NT2/D1 (cell line): ENCODE measurements at places on chromosomes 13 and 19.

DNA sequence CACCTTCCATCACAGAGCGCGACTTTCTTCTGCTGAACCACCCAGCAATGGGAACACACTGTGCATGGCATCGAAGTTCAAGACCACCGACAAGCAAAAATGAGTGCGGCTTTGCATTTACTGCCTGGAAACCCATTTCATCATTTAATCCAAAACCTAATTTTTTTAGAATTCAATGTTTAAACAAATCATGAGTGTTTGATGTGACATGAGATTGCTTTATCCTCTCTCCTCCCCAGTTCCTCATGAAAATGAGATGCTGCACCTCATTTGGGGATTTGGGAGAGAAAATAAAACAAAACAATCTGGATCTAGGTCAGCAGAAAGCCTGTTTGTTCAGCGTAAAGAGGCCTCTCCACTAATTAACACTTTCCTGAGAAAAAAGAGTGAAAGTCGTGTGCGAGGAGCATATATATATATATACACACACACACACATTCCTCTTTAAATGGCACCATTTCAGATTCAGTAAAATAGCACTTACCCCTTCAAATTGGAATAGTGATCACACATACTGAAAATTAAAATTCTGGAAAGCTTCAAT, 126.2 kb downstream of the DCT start:
- no peak for DNase-seq

DNA sequence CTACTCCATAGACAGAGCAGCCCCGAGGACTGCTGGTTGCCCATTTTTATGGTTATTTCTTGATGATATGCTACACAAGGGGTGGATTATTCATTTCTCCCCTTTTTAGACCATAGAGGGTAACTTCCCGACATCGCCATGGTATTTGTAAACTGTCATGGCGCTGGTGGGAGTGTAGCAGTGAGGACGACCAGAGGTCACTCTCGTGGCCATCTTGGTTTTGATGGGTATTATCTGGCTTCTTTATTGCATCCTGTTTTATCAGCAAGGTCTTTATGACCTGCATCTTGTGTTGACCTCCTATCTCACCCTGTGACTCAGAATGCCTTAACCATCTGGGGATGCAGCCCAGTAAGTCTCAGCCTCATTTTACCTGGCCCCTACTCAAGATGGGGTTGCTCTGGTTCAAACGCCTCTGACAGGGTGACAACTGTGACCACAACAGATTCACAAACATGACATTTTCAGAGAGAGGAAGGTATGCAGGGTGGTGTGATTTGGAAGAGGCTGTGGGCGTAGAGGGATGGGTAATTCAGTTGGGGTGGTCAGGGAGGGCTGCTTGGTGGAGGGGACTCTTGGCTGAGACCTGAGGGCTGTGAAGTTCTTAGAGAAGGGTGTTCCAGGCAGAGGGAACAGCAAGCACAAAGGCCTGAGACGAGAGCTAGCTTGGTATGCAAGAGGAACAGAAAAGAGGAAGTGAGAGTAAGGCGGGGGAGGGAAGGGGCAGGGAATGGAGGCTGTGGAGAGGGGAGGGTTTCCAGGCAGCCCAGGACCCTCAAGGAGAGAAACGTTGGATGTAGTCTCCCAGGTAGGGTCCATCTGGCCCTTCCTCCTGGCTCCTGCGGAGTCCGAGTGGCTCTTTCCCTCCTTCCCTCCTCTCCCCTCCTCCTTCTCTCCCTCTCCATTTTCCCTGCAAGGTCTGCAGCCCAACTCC, 23.5 kb downstream of the FAM187B start:
- no peak for DNase-seq

DNA sequence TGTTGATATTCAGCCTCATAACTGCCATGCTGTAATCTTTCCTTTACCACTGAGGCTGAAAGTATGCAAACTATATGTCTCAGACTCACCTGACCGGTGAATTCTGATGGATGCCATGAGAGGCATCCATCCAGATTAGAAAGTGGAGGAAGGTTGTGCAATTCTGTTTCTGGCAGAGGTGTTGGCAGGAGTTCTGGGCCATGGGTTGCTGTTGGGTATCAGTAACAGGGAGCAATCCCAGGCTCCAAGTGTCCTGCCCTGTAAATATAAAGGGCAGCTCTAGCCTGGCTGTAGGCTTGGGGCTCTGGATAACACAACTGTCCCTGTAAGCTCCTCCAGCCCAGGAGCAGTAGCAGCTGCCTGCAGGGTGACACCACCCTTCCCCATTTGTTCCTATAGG, 77.4 kb upstream of the ABCC4 start:
- DNase-seq = no peak

DNA sequence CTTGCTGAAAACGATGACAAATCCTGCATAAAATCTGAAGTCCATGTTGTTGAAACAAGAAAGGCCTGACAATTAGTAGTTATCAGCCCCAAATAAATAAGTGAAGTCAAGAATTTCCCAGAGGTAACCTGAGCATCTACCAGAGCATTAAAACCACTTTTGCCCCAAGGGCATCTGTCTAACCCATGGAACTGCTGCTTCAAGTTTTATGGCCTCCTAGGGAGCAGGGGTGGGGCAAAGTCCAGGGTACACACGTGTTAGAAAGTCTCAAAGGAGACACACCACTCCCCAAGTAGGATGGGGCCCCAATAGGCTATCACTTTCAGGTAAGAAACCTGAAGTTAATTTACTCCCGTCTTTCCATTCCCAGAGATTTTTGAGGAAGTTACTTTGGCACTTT, 81.1 kb downstream of the CACNA1A start:
- no peak for DNase-seq
